ENCODE measurements at places on chromosomes 2 and 18.

GRCh38 chr2:149145314-149146295 is 107.1 kb downstream of the LYPD6B start:
- no peak for DNase-seq

- DNase-seq, result no peak
Observed at GRCh38 chr18:36947820-36948348, 119.0 kb downstream of the KIAA1328 start.

DNA sequence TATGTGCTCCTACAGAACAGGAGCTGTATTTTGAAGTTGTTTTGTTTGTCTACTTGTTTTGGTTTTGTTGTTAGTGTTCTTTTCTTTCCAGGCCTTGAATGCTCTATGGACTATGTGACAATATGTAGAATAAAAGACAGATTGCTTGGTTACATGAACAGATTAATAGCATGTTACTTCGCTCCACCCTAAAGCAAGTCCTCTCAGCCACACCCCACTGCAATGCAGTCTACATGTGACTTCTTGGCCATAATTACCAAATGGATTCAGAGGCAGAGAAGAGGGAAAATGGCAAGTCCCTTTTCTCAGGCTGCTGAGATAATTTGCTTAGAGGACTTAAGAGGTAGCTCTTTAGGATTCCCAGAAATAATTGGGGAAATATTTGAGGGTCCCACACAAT is 123.2 kb upstream of the CYP1B1 start:
- DNase-seq, result no peak

GRCh38 chr2:213002383-213002782 is 149.0 kb downstream of the IKZF2 start:
- no peak for DNase-seq

DNA sequence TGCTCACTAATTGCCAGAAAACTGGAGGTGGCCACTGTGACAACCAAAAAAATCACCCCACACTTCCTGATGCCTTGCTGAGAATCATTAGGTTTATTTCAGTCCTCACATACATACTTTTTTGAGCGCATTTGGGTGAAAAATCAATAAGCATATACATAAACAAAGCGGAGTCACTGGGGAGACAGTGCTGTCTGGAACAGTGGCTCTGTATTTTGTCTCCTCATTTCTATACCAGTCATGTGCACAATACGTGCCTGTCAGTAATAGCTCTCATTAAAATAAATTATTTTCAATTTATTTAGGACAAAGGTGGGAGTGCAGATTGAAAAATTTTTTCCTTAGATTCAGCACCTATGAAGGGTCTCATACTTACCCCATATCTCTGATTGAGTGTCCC is 48.2 kb downstream of the CXCR4 start:
- DNase-seq, result no peak

- DNase-seq, result peak; percentile 32
Observed at GRCh38 chr18:44729631-44730101, 49.0 kb downstream of the SETBP1 start.

GRCh38 chr18:9825571-9826073 is 60.2 kb upstream of the TXNDC2 start:
- no peak for DNase-seq

DNA sequence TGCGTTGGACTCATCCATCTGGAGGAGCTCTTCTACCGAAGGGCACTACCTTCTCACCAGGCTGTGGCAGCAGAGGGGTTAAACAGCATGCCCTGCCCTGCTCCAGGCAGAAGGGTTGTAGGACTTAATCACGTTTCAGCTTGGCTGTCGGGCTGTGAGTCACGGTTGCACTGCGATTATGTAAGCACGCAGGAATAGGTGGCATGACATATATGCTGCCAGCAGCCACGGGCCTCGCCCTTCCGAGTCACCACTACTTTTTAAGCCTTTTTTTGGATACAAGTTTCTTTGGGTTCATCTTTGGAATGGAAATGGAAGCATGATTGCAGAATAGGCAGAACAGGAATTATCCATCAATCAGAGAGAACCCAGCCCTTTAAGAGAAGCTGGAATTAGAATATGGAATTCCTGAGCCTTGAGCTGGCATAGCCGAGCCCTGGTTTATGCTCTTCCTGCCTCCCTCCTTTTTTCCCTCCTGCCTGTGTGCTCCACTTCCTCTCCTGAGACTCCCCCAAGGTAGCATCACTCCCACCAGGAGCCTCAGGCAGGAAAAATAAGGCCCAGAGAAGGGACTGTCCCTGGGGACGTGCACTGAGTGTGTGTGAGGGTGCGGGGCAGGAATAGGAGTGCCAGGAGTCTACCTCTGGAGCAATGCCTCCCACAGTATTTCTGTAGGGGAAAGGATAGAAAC is 86.8 kb downstream of the SEMA4F start:
- no peak for DNase-seq

GRCh38 chr2:29606104-29607037 is 315.0 kb downstream of the ALK start:
- DNase-seq, result no peak

GRCh38 chr2:15554525-15555218 is 6.5 kb downstream of the NBAS start:
- DNase-seq, result no peak

- no peak for DNase-seq
Observed at GRCh38 chr2:39486071-39486470, 49.0 kb upstream of the MAP4K3 start.

- no peak for DNase-seq
Observed at GRCh38 chr2:127118038-127118437, 11.1 kb upstream of the BIN1 start.

- no peak for DNase-seq
Observed at GRCh38 chr2:9025746-9026145, 22.3 kb upstream of the MBOAT2 start.

DNA sequence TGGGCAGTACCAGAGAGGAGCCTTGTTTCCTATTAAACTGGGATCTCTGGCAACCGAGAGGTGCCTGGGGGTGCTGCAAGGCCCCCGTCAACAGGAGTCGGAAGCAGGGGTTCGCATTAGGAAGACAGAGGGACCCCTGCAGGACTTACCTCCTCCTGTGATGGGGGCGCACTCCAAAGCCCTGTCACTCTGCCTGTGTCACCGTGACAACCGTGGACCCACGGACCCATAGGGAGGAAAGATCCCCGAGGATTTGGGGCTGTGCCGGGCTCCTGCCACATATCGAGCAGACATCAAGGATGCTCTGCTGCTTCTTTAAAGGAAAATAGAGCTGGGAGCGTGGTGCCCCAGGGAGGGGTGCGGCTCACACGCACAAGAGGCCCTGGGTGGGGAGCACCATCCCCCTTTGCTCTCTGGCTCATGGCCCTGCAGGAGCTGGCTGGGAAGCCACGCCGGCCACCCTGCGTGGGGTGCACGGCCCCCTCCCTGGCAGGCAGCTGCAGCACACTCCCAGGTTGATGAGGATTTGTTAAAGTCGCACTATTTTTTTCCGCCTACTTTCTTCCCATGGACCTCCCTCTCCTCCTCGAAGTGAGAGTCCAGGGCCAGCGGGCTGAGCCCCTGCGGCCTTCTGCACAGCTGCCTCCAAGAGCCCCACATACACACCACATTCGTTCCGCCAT is 167.5 kb downstream of the TWIST2 start:
- no peak for DNase-seq

- no peak for DNase-seq
Observed at GRCh38 chr2:86621280-86621943, 2.3 kb downstream of the RNF103 start.

GRCh38 chr2:11256166-11256565 is 88.3 kb downstream of the ROCK2 start:
- DNase-seq, result no peak

DNA sequence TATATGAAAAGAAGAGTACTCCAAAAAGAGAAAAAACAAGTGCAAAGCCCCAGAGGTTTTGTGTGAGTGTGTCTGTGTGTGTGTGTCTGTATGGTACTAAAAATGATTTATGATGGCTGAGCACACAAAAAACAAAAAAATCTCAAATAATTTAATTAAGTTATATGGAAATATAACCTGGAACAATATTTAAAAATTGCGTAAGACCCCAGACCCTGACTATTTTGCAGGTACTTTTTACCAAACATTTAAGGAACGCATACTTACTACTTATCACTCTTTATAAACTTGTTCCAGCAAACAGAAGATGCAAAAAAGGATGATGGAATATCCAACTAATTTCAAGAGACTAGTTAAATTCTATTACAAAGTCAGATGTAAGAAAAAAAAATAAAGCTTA is 317.4 kb upstream of the KCNH7 start:
- DNase-seq, result no peak

DNA sequence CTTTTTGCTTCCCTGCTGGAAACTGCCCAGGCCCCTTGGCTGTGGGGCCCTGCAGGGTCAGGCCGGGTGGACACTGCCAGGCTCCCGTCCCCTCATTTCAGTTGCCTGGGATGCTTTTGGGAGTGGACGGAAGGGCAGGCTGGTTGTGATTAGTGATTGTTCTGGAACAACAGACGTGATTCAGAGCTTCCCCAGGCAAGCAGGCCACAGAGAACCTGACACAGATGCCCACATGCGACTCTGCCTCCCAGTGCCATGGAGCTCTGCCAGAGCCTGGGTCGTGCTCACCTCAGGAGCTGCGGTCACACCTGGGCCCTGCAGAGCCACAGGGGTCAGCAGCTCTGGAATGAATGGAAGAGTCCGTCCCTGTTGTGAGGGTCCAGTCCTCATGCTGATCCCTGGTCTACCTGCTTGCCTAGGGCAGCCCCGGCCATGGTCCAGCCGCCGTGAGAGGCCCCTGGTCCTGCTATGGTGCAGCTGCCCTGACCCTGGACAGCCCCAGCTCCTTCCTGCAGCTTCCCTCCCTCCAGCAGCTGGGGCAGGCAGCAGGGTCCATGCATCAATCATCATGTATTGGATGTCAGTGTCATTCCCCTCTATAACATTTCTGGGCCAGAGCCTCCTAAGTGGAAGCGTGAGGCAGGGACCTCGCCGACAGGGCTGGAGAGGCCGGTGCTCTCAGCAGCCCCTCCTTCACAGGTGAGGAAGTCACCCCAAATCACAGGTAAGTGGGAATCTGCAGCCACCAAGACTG is 518.6 kb upstream of the MYT1L start:
- no peak for DNase-seq

DNA sequence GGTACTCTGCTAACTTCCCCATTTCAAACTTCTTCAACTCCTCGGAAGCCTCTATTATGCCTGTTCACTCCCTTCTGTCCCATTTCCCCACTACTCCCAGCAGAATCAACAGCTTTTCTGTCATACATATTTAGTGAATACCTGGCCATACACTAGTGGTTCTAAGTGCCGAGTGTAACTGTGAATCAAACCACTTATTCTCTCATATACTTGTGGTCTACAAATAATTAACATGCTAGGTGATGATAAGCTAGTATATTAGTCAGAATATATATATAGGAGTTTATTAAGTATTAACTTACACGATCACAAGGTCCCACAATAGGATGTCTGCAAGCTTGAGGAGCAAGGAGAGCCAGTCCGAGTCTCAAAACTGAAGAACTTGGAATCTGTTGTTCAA is 150.7 kb downstream of the CCDC102B start:
- no peak for DNase-seq

DNA sequence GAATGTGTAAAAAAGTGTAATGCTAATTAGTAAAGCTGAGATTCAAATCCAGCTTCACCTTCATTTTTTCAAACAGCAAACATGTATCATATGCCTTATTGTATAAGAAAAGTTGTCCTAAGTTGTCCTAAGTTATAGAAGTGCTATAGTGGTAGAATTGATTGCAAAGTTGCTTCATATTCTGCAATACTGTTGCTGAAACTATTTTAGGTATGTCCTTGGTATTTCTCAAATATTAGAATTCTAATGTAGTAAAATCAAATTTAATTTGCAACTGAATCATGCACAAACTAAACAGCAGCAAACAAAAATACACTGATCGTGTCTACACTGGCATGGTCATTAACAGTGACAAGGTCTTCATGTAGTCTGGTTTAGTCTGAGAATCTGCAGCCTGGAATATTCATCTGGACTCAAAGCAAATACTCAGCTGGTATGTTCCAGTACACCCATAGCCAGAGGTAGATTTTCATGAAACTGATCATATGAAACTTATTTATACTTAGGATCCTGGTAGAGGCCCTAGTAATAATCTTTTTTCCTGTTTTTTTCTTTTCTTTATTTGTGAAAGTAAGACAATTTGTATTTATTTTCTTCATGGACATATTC is 555.6 kb upstream of the ZEB2 start:
- no peak for DNase-seq

GRCh38 chr2:190718652-190719526 is 70.0 kb downstream of the NAB1 start:
- peak; percentile 41 for DNase-seq

GRCh38 chr2:182506606-182507005 is 79.8 kb upstream of the PDE1A start:
- no peak for DNase-seq

GRCh38 chr2:85791704-85792565 is 38.1 kb downstream of the ATOH8 start:
- no peak for DNase-seq

GRCh38 chr2:207444756-207445155 is 85.0 kb upstream of the CREB1 start:
- no peak for DNase-seq

DNA sequence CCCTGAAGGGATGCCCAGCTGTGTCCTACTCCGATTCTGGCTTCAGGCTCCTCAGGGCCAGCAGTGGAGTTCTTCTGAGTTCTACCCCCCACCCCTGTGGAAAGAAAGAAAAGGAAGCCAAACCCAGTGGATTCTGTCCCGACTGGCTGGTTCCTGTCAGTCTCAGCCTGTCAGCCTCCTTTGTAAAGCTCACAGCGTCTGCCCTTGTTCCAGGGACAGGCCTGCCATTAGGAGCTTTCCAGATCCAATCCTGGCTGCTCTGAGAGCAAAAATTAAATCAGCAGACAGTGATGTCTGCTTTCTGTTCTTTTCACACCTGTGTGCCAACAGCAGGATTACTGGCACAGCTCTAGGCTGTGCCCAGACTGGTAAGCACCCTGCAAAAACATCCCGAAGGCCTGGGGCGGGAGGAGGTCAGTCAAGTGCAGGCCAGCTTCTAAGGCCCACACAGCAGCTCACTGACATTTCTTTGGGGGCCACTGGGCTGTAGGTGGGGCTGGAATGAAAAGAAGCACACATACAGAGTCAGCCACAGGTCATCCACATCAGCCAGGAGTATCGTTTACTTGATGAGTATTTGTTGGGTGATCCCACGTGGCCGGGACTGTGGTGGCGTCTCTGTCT is 69.1 kb downstream of the EHD3 start:
- no peak for DNase-seq

GRCh38 chr18:58051765-58052460 is 7.9 kb downstream of the NEDD4L start:
- no peak for DNase-seq

- DNase-seq, result no peak
Observed at GRCh38 chr2:179478771-179479170, 214.1 kb upstream of the SESTD1 start.

All from stimulated activated CD8-positive, alpha-beta memory T cell treated with anti-CD3 and anti-CD28 coated beads, Interleukin-7, amount 100 ng/mL, for 24 hours (primary cell).